NCI-H510A treated with DMSO at 0.1 percent for 48 hours (cell line): ENCODE measurements at places on chromosomes 12 and 14.

- DNase-seq: no peak
These were observed 98.0 kb upstream of the RTL1 start for GRCh38 chr14:101001311-101002069.

GRCh38 chr12:67638694-67639093 is 9.9 kb upstream of the DYRK2 start:
- no peak for DNase-seq

- peak; percentile 87 for DNase-seq
These were observed 1004.4 kb downstream of the AACS start for GRCh38 chr12:126069549-126070165.

GRCh38 chr14:69682136-69682535 is 70.7 kb downstream of the SUSD6 start:
- DNase-seq: no peak

DNA sequence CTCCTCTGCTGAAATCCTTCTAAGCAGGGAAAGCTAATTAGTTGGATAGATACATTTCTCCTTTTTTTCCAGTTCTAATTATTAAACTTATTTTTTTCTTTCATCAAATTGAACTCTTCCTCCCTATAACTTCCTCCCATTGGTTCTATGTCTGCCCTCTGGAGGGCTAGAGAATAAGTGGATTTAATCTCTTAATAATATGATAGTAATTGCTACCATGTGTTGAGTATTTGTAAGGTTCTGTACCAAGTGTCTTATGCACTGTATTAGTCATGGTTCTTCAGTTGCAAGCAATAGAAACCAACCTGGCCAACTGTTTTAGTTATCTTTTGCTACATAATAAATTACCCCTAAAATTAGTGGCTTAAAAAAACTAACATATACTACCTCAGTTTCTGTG is 190.5 kb upstream of the PLXNC1 start:
- no peak for DNase-seq

DNA sequence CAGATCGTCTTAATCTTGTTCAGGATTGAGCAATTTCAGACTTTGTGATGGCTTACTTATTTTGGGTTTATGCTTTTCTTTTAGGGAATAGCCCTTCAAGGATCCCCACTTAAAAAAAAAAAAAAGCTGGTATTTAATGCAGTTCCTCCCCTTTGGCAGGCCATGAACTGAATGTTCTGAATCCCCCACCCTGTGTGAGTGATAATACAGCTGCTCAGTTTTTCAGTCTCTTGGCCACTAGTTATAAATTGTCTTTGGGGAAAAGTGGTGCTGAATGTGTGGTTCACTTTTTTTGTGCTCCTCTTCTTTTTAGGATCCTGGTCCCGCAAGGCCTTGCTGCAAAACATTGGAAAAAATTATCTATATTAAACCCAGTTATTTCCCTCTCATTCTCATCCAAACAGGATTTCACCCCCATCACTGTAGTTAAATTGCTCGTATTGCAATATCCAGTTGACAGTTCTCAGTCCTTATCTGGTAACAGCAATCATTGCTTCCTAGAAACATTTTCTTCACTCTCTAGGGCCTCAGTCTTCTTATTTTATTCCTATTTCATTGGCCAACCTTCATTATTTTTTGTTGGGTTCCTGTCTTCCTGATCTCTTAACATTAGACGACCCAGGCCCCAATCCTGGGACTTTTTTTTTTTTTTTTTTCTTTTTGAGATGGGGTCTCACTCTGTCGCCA is 73.1 kb upstream of the PAWR start:
- no peak for DNase-seq

DNA sequence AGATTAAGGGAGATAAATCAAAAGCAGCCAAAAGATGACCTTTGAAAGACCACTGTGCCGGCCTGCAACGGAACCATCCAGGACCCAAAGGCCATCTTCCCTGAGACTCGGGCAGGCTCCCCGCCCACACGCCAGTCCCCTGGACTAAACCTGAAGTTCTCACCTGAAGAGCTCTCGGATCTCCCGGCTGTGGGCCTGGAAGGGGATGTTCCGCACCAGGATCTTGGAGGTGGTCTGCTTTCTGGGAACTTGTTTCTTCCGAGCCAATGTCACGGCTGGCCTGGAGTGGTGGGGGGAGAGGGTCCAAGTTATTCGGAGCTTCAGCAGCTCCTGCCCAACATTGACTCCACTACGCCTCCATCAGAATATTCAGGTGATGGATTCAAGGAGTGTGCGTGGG is 51.3 kb downstream of the RBM19 start:
- no peak for DNase-seq

- DNase-seq: no peak
These were observed 45.3 kb downstream of the IFNG-AS1 start for GRCh38 chr12:68034567-68034966.

- no peak for DNase-seq
These were observed 72.3 kb downstream of the OTX2 start for GRCh38 chr14:56738020-56738419.

DNA sequence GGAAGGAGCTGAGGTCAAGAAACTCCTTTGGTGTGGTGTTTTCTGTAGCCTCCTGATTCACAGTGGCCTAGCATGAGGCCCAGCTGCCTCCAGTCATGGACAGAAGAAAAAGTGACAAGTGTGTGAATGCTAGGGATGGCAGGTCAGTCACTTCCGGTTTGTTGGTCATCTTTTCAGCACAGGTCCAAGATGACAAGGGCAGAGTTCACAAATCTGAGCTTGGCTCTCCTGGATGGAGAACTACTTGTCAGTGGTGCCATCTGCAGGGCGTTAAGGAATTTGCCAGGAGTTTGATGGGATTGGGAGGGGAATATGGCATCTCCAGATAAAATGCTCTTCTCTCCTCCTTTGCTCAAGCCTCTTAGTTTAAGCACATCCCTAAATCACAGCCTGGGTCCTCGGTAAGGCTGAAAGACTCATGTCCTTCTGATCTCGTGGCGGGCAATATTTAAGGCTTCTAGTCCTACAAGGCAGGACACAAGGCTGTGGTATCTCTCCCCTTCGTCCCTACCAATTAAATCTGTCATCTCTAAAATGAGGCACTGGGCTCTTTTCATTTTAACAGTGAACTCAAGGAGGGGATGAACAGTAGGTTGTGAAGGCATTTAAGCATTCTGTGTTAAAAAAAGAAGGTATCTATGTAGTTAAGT is 10.0 kb downstream of the TUBA1B start:
- peak; percentile 36 for DNase-seq

GRCh38 chr12:51082561-51083125 is 753 bp downstream of the CSRNP2 start:
- DNase-seq: peak; percentile 26

- DNase-seq: no peak
These were observed 240.8 kb upstream of the TMPO start for GRCh38 chr12:98274430-98275130.

- DNase-seq: no peak
These were observed 89.9 kb downstream of the FLRT2 start for GRCh38 chr14:85619851-85620250.

DNA sequence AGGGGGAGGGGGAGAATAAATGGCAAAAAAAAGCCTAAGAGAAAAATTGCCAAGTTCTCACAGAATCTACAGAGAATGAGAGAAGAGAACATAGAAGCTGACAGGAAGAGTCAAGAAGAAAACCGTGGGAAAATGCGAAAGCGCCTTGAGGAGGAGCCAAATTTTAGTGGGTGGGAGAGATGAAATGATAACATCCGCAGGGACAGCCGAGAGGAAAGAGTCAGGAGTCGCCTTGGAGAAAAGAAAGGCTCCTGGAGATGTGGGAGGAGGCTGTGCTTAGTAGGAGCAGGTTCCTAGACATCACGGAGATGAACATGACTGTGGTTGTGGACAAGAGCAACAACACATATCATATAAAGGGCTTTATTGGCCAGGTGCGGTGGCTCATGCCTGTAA is 49.4 kb downstream of the PHLDA1 start:
- no peak for DNase-seq

DNA sequence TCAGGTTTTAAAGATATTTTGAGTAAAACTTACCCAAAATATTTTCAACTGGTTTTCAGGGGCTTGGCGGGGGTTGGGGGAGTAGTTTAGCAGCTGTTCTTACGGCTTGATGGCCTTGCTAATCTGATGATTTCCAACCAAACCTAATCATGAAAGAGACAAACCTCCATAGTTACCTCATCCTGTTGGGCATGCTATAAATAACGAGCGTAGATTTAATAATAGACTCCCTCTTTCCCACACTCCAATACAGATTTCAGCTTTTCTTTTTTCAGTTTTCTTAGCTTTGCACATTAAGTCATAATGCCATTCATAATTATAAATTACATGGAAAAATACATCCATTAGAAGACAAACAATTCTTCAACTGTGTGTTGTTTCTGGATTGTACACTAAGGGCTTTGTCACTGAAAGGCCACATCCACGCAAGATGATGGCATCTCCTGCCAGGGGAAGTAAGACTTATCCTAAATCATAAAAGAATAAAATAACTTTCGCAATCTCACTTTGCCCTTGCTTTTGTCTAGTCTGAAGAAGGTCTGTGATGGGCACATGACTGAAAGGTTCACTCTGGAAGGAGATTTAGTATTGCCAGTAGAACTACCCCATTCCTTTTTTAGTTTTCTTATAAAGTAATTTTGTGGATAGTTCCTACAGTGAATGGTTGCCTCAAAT is 23.2 kb downstream of the ITPR2 start:
- DNase-seq: no peak

DNA sequence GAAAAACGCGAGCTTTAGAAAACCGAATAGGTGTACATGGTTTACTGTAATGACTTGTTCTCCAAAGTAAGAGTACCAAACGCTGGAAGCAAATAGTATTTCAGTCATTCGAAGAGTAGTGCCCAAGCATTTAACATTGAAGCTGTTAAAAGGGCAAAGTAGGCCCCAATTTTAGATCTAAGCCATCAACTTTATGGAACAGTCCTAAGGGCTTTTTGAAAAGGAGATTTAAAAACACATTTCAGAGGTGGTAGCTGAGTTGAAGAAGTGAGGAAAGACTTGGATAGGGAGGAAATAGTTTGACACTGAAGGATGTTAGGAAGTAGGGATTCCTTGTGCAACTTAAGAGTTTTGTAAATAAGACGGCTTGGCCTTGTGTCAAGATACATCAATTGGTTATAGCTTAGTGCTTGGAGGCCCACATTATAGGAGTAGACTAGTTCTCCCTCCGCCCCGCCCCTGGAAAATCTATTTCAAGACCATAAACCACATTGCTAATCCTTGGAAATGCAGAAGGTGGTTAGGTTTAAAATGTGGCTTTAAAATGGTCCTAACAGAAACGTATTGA is 783 bp upstream of the TUBA1B start:
- DNase-seq: peak; percentile 69

DNA sequence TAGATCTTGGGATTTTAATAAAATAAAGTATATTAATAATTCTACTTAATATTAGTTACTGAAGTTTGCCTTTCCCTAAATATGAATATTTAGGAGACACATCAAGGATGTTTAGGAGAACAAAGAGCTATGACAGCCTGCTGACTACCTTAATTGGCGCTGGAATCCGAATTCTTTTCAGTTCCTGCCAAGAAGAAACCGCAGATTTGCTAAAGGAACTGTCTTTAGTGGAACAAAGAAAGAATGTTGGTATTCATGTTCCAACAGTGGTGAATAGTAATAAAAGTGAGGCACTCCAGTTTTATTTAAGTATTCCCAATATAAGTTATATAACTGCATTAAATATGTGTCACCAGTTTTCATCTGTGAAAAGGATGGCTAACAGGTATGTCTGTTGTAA is 54.5 kb downstream of the MIS18BP1 start:
- DNase-seq: no peak

- DNase-seq: no peak
These were observed 13.4 kb downstream of the VDR start for GRCh38 chr12:47891356-47891755.

GRCh38 chr12:12979731-12980259 is 20.3 kb downstream of the HEBP1 start:
- DNase-seq: no peak

DNA sequence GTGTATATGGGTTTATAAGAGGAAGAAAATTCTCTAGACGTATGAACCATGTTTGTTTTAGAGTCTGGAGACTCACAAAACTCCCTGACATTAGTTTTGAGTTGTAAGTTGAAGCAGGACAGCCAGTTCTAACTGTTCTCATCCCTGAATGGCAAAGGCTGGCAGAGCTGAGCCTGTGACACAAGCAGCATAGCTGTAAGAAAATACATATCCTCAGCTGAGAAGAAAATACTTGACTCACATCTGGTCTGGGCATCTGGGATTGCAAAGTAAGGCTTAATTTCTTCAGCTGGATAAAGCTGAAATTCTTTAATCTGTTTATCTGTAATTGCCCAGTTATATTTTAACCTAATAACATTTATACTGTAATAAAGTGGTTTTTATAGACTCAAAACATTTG is 156.3 kb downstream of the PELI2 start:
- DNase-seq: no peak

GRCh38 chr12:180445-180844 is 33.5 kb downstream of the SLC6A12 start:
- DNase-seq: peak; percentile 11

GRCh38 chr12:131132118-131132892 is 178.6 kb downstream of the ADGRD1 start:
- DNase-seq: no peak

DNA sequence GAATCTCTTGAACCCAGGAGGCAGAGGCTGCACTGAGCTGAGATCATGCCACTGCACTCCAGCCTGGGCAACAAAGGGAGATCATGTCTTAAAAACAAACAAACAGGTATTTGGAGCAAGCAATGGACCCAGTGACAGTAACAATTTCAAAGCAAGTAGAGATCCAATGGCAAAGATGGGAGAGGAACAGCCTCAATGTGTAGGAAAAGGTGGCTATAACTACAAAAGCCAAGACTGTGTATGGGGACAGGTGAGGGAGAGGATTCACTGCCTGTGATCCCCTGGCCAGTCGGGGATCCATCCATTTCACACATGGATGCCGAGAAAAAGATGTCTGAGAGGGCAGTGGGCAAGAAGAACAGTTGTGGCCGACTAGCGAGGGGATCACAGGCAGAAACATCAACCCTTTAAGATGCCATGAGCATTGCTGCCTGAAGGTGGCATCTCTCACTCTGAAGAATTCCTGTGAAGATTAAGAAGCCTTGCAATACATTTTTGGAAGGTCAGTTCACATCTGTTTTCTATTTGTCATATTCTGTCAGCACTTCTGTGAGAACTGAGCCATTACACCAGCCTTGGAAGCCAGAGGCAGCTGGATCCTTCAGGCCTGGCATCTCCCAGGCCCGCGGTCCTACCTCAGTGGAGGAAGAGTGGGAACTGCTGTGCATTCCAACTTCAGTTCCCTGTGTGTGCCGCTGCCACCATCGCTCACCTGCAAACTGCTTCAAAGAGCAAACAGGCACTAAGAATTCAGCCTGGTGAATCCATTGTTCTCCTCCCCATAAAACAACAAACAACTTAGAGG is 54.5 kb upstream of the FRS2 start:
- peak; percentile 5 for DNase-seq

DNA sequence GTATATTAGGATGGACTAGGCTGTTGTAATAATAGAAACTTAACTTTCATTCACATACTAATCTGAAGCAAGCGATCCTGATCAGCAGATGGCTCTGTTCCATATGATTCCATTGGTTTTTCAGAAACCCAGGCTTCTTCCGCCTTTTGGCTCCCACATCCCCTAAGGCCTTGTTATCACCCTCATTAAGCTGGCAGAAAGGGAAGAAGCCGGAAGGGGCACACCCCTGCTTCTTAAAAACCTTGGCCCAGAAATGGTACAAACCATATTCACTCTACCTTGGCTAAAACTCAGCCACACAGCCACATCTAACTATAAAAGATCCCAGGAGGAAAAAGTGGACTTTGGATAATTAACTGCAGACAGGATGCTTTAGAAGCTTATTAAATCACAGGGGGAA is 329.2 kb downstream of the PCNX1 start:
- no peak for DNase-seq

GRCh38 chr12:127383281-127383680 is 883.7 kb upstream of the TMEM132C start:
- no peak for DNase-seq
